ENCODE measurements at places on chromosomes 2 and 18. TPM values are rescaled to one million over a fixed set of nuclear protein-coding genes. Genes with fewer than 3 reads are reported as not detected.
A peak's percentile ranks its signal among the peaks of the same experiment; 100 is the strongest.

DNA sequence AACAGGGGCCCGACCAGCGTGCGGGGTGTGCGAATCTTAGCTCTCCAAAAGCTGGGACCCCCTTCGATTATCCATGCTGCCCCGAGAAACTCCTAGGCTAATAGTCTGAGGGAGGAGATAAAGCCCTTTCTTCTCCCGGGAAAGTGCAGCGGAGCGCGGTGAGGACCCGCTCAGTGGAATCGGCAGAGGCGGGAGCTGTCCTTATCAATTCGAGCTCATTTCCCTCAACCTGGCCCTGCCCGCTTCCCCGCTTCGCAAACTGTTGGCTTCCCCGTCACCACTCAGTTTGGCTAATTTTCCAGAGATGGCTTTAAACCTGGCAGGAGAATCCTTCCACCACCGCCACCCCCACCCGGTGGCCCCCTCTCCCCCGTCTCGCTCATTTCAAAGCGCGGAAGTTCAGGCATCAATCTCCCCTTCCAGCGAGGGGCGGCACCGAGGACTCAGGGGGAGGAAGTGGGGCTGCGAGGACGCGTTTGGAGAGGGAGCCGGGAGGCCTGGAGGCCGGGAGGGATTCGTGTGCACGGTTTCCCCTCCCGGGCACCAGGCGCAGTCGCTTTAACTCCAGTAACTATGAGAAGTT lies 1.6 kb downstream of the KLHL14 start:
- DNase-seq = no peak

DNA sequence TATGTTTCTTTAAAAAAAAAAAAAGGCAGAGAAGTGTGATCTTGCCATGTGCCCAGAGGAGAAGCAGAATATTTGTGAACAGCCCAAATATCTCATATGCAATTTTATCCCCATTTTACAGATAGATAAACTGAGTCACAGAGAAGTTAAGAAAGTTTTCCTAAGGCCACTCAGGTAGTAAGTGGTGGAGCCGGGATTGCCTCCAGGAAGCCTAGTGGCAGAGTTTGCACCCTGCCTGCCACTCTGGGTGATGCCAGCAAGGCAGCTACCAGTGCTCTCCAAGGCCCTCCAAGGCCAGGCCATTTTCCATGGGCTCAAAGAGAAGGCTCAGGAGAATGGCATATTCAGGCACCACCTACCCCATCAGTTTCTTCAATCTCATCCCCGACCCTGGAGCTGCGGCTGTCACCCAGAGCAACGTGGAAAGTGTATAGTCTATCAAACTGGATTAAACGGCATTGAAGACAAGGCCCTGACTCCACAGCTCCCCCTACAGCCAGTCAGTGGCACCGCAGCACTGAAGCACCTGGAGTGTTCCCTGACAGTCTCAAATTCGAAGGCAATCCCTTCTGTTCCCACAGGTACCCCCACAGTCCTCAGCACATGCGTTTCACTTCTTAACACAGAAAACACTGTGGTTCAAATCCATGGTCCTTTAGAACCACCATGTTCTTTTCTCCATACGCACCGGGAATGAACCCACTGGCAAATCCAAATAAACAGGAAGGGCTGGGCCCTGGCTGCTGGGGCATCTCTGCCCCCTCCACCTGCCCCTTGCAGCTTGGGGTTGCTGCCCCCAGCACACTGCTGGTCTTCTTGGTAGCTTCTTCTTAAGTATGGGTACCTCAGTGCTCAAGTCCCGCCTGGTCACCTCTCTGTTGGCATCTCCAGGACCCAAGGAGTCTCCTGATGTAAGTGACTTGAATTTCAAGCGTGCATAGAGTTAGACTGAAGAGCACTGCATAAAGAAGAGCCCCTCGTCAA lies 175.3 kb downstream of the INHBB start:
- peak; percentile 74 for DNase-seq

DNA sequence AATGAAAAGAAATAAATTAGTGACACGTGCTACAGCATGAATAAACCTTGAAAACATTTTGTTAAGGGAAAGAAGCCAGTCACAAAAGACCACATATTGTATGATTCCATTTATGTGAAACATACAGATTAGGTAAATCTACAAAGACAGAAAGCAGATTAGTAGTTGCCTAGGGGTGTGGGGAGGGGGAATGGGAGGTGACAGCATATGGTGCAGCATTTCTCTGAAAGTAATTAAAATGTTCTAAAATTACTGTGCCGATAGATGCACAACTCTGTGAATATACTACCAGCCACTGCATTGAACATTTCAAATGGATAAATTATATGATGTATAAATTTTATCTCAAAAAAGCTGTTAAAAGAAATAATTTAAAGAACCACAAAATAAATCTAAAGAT lies 161.0 kb downstream of the TRIB2 start:
- DNase-seq = no peak

GRCh38 chr2:130884503-130884902 lies 47.8 kb downstream of the ARHGEF4 start:
- no peak for DNase-seq

- no peak for DNase-seq
These were observed 85.1 kb downstream of the ANKRD12 start for GRCh38 chr18:9221661-9222060.

DNA sequence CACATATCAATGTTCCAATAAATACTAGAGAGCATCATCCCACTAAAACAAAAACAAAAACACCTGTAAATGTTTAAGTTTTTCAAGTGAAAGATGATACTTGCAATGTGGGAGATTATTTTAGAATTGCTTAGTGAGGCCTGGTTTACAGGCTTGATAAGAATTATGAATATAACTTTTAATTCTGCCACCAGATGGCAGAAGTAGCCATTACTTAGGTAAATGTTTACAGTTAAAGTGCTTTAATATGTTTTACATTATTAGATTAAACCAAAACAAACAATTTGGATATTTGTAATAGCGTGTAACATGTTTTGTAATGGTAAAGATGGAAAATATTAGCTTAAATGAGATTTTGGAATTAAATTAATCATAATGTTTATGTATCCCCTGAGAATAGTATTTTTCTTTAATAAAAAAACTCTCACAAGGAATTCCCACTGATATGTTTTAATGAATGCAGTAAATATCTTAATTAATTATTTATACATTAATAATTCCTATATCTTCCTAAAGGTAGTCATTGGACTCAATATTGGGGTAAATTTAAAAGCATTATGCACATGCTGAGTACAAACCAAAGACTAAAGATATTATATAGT lies 522.0 kb downstream of the SPAG16 start:
- DNase-seq = peak; percentile 42

The TEX44 gene
- not detected for total RNA-seq

The DQX1 gene
- 42.6 TPM for total RNA-seq

The RSAD2 gene
- total RNA-seq = 0.45 TPM

The CHRNG gene
- total RNA-seq = not detected

The CCDC74B gene
- 1.0 TPM for total RNA-seq
